ENCODE measurements at places on chromosomes 7 and 10.

DNA sequence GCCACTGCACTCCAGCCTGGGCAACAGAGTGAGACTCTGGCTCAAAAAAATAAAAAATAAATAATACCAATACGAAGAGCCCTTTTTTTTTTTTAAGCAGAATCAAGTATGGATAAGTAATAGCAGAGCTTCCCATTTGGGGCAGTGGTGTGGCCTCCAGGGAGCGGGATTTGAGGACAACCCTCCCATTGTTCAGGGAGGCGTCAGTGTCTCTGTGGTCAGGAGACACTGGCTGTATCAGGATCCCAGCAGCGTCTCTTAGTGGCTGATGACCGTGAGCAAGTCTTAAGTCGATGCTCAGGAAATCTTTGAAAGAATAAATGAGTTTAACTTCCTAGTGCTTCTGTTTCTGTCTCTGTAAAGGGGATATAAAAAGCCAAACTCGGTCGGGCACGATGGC lies 25.2 kb upstream of the SH2B2 start:
- no peak for DNase-seq

GRCh38 chr7:129990403-129991192 lies 37.8 kb upstream of the UBE2H start:
- DNase-seq, result peak; percentile 25

DNA sequence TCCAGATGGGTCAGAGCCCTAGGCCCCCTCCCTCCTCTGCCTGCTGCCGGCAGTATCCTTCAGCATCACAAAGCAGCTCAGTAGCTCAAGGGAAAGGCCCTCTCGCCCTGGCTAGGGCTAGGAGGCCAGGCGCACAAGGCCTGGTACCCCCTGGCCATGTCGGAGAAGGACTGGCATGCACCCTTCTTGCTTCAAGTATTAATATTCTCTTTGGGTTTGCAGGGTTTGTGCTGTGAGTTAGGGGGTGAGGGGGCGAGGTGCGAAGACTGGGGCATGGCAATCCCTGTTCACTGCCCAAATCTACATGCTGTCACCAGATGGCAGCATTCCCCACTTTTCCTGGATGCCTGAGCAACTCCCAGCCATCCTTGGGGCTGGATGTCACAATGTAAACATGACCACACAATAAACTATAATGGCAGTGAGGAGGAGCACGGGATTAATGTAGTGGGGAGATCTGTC lies 105.2 kb downstream of the NEURL1 start:
- DNase-seq, result peak; percentile 82

DNA sequence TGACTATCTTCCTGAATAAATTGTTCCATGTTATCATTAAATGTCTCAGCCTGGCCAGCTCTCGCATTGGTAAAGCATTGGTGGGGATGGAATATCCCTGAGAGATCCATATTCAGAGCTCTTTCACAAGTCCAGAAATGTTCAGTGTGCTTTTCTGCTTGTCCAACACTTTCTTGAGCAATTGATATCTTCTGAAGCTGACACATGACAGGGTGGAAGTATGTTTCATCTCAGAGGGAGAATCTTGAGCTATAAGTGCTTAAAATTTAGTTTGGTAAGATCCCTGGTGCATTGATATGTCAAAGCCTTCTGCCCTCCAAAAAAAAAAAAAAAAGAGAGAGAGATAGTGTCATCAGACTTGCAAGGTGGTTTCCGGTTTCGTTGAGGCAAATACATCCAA lies 7.4 kb downstream of the IFIT3 start:
- no peak for DNase-seq

All from IMR-90 (cell line).